ENCODE measurements at places on chromosomes 5 and 9.

GRCh38 chr9:100020121-100020795, 78.5 kb downstream of the ERP44 start:
- no peak for DNase-seq

GRCh38 chr9:119298076-119298853, 71.0 kb downstream of the BRINP1 start:
- no peak for DNase-seq

GRCh38 chr5:67259548-67260215, 63.1 kb upstream of the CD180 start:
- DNase-seq = no peak

DNA sequence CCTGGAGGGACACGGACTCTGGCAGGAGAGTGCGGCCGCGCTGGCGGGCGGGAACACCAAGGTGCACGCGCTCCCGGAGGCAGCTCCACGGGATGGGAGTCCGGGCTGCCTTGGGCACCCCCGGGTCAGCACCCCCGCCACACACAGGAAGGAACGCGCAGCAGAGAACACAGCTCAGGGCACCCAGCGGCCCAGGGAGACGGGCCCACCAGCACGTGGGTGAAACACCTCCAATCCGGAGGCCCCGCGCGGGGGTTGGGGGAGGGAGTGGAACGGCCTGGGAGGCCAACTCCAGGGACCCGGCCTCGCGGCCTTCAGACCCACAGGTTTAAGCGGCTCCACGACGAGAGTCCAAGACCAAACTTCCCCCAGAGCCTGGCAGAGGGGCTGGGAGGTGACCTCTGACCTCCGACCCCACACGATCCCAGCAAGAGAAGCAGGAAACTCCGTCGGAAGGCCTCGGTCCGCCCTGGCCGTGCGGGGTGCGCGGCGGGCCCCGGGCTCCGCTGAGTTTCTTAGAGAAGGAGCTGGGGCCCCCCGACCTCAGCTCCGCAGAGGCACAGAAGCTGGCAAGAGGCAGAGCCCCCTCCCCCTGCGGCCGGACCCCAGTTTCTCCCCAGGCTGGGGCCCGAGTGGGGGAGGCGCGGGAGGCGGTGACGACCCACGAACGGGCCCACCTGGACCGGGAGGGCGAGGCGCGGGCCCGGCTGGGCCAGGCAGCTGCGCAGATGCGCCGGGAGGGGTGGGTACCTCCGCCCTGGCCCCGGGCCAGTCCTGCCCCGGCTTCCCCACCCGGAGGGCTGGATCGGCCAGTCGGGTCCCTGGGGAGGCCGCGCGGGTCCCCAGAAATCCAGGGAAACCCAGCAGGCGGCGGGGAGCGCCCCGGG, 851 bp downstream of the NACC2 start:
- peak; percentile 70 for DNase-seq

DNA sequence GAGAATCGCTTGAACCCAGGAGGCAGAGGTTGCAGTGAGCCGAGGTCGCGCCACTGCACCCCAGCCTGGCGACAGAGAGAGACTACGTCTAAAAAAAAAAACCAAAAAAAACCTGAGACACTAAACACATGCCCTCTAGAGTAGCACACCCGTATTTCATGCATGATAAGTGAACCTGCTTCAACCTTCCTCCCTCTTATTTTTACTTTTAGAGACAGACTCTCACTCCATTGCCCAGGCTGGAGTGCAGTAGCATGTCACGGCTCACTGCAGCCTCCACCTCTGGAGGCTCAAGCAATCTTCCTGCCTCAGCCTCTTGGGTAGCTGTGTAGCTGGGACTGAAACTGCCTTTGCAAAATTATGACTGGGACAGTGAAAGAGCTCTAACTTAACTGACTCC, 17.6 kb upstream of the NANS start:
- no peak for DNase-seq

DNA sequence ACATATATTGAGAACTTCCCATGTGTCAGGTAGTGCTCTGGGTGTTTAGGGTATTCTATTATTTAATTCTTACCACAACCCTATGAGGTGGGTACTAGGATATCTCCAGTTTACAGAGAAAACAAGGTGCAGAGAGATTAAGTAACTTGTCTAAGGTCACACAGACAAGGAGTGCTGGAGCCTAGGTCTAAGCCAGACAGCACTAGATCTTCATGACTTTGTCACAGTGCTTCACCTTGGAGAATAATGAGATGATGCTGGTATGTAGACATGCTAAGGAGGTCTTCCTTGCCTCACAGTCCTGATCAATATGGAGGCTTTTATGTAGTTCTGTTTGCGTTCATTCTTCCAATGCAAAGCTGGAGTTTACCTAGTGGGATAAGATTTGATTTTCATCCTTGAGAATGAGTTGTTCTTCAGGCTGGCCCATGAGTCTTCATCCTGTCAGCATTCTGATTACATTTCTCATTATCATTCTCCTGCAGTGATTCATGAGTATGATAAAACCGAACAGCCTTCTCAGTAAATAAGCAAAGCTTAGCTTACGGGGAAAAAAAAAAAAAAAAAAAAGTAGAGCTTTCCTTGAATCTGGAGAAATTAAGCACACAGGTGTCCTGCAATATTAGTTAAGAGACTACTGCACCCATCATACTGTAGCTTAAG, 176.3 kb downstream of the C9orf152 start:
- peak; percentile 92 for DNase-seq

DNA sequence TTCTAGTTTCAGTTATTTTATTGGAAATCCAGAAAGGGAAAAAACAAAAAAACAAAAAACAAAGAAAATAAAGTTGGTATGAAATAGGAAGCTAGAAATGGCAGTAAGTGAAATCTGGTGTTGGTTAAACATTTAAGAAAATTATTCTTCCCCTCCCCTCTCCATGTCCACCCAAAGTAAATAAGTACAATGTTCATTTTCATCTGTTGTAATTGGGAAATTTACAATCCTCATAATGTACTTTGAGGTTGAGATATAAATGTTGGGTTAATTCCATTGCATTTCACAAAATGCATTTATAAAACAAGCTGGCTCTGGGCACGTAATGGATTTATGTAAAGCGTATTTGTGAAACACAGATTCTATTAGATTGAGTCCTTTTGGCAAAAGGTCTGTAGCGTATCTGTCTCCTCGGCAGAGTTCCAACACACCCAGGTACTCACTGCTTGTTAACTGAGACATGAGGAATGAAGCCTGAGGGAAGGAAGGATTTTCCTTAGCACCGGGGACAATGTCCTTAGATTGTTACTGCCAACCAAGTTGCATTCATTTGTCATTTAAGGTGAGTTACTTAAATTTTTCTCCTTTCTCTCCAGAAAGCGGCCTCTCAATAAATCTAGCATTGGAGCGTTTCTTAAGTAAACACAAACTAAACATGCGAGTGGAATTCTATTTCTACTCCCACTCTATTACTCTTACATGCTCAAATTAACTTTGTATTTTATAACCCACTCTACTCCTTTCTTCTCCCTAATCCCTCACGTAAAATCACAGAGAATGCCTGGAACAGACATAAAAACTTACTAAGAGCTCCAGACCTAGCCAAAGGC, 912.3 kb upstream of the WWC1 start:
- no peak for DNase-seq

GRCh38 chr9:122302237-122303093, 37.8 kb downstream of the MRRF start:
- no peak for DNase-seq

DNA sequence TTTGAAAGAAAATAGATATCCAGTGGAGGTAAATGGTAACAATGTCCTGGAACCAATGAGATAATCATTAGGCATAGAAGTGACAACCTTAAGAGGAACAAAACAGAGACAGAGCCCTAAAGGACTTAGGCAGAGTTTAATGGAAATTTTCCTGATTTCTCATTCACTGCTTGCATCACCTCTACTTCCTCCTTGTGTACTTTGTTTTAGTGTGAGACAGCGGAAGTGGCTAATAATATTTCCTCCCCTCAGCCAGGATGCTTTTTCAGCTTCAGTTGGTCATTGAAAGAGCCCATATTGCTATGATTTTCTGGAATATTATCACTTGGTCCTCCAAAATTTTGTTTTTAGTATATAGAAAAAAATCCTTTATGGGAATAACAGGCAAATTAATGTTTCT, 153.4 kb upstream of the MPDZ start:
- peak; percentile 3 for DNase-seq

GRCh38 chr5:139700711-139701055, 52.5 kb downstream of the CXXC5 start:
- no peak for DNase-seq

GRCh38 chr9:113309204-113309813, 6.1 kb upstream of the RNF183 start:
- DNase-seq = peak; percentile 42

DNA sequence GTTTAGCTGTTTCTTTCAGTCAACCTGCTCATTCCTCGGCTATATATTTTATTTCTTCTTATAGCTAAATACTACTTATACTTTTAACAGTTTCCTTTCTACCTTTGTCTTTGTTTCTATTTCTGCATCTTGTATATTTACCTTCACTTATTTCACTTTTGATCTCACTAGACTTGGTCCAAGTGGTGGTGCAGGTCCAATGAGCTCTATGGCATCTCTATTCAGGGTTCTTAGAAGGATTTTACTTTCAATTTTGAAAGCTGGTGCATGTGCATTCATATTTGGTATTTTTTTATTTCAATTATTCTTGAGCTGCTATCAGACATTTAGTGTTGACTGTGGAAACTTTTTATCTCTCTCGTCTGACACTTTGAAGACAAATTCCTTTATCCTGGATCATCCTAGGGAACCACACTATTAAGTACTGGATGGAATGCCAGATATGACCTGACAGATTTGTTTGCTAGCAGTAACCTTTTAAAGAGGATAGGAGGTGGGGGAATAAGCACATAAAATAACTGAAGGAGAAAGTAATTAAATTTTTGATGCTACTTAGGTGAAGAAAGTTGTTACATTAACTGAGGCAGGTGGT, 123.1 kb upstream of the PJA2 start:
- DNase-seq = peak; percentile 80

DNA sequence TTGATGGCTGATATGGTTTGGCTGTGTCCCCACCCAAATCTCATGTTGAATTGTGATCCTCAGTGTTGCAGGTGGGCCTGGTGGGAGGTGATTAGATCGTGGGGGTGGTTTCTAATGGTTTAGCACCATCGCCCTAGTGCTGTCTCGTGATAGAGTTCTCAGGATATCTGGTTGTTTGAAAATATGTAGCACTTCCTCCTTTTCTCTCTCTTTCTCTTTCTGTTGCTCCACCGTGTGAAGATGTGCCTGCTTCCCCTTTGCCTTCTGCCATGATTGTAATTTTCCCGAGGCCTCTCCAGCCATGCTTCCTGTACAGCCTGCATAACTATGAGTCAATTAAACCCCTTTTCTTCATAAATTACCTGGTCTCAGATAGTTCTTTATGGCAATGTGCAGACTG, 111.6 kb downstream of the SREK1 start:
- DNase-seq = no peak

DNA sequence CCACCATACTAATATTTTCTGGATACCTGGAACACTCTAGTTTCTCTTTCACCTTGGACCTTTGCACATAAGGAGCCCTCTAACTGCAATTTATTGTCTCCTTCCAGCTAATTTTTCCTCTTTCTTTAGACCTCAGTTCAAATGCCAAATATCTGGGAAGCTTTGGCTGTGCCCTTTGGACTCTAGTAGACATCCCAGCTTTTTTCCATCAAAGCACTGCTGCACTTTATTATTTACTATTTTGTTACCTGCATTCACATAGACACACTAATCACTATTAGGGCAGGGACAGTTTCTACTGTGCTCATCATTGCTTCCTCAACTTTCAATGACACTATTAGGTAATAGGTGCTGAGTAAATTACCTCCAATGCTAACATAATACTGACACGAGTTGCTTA, 2.1 kb downstream of the RIGI start:
- no peak for DNase-seq

DNA sequence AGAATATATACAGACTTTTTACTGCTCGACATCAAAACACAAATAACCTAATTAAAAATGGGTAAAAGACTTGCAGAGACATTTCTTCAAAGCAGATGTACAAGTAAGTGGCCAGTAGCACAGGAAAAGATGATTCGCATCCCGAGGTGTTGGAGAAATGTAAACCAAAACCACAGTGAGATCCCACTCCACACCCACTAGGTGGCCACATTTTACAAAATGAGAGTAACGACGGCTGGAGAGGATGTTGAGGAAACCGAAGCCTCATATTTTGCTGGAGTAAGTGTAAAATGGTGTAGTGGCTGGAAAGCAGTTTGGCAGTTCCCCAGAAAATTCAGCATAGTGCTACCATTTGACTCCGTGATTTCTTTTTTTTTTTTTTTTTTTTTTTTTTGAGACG, 21.3 kb upstream of the GBGT1 start:
- DNase-seq = peak; percentile 79

GRCh38 chr9:16191691-16192402, 639.0 kb downstream of the CCDC171 start:
- peak; percentile 92 for DNase-seq

GRCh38 chr5:167295681-167296005, 995.8 kb upstream of the WWC1 start:
- DNase-seq = peak; percentile 36

DNA sequence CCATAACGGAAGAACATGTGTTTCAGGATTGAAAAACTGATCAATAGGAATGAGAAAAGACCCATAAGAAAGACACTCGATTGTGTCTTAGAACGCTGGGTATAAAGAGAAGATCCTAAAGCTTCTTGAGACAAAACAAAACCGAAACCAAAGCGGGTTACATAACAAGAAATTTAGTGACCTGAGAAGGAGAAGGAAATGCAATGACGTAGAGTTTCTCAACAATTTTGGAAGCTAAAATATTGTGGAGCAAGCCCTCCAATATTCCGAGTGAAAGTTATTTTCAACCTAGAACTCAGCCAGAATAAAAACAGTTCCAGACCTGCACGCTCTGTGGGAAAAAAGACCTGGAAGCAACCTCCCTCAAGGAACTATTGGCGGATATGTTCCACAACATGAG, 81.9 kb upstream of the FREM1 start:
- peak; percentile 9 for DNase-seq

DNA sequence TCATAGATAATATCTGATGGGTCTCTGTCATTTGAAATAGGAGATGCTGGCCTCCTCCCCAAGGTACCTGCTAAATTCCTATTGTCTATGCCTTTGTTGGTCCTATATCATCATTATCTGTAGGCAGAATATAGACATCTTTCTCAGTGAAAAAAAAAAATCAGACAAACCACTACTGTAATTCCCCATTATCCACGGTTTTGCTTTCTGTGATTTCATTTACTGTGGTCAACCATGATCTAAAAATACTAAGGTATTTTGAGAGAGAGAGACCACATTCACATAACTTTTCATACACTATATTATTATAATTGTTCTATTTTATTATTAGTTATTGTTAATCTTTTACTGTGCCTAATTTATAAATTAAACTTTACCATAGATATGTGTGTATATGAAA, 122.5 kb downstream of the INVS start:
- DNase-seq = no peak

DNA sequence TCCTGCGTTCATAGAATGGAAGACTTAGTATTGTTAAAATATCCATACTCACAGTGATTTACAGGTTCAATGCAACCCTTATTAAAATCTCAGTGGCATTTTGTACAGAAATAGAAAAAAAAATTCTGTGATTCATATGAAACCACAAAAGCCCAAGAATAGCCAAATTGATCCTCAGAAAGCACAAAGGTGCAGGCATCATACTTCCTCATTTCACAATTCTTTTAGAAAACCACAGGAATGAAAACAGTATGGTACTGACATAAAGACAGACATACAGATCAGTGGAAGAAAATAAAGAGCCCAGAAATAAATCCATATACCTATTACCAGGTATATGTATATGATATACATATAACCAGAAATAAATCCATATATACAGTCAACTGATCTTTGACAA, 86.8 kb upstream of the MEGF10 start:
- DNase-seq = peak; percentile 66
